HFF-Myc (cell line): ENCODE measurements at places on chromosomes 5 and 9.

GRCh38 chr5:35182486-35182885, 47.8 kb downstream of the PRLR start:
- DNase-seq = no peak

GRCh38 chr5:7668627-7669026, 182.3 kb downstream of the CFAP90 start:
- no peak for DNase-seq

- no peak for DNase-seq
Measured at GRCh38 chr5:180618829-180619562, 27.7 kb upstream of the SCGB3A1 start.

- DNase-seq = no peak
Measured at GRCh38 chr5:115602591-115603125, 379 bp upstream of the TICAM2 start.
